ENCODE measurements at places on chromosomes 12 and 14. TPM values are rescaled to one million over a fixed set of nuclear protein-coding genes. Genes with fewer than 3 reads are reported as not detected.

DNA sequence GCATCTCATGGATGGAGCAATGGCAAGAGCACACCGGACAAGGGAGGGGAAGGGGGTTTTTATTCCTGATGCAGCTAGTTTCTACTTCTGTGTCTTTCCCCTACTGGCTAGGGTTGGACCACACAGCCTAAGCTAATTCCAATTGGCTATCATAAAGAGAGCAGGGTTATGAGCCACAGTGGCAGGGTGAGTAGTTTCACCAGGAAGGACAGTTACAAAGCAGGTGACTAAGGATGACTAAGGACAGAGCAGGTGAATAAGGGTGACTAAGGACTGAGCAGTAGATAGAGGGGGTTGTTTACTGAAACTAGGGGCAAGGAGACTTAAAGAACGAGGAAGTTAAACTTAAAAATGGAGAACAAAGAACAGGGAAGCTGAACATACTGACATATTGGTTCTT is 321.4 kb upstream of the SEL1L start:
- no peak for DNase-seq

- DNase-seq = no peak
Measured at GRCh38 chr12:84632556-84632955, 280.0 kb downstream of the SLC6A15 start.

GRCh38 chr14:77862154-77862786 is 62.4 kb downstream of the ADCK1 start:
- peak; percentile 87 for DNase-seq

DNA sequence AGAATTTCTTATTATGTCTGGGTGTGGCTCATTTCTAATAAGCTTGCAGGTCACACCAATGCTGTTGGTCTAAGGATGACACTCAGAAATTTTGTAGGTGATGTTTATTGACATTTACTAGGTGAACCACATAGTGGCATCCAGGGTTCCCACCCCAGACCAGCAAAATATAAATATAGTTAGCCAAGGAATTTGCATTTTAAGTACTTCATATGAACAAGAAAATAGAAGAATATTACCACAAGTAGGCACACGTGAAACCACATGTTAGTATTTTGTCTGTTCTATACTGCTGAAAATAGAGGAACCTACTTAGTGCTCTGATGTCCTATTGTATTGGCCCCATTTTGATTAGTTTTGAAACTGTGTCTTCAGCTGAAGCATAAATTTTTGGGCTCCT is 71.1 kb downstream of the USP15 start:
- DNase-seq = no peak

- no peak for DNase-seq
Measured at GRCh38 chr12:6285532-6286306, 24.8 kb upstream of the PLEKHG6 start.

DNA sequence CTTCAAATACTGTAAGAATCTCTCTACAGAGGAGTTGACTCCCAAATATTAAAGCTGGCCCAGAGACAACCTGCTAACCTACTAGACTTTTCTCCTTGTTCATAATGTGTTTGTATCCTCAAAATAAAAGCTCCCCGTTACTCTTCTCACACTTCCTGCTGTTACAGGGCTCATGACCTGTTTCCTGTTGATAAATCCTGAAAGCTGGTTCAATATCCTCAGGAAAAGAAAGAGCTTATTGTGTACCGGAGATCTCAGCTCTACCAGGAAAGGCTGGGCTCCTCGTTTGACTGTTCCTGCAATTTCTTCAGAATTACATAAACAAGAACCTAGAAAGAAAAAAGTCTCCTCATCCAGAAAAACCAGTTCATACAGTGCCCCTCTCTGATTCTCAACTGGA is 30.8 kb downstream of the CLEC1A start:
- no peak for DNase-seq

- no peak for DNase-seq
Measured at GRCh38 chr12:89370421-89370831, 18.1 kb upstream of the DUSP6 start.

- peak; percentile 89 for DNase-seq
Measured at GRCh38 chr12:113103756-113104450, 31.7 kb downstream of the RASAL1 start.

DNA sequence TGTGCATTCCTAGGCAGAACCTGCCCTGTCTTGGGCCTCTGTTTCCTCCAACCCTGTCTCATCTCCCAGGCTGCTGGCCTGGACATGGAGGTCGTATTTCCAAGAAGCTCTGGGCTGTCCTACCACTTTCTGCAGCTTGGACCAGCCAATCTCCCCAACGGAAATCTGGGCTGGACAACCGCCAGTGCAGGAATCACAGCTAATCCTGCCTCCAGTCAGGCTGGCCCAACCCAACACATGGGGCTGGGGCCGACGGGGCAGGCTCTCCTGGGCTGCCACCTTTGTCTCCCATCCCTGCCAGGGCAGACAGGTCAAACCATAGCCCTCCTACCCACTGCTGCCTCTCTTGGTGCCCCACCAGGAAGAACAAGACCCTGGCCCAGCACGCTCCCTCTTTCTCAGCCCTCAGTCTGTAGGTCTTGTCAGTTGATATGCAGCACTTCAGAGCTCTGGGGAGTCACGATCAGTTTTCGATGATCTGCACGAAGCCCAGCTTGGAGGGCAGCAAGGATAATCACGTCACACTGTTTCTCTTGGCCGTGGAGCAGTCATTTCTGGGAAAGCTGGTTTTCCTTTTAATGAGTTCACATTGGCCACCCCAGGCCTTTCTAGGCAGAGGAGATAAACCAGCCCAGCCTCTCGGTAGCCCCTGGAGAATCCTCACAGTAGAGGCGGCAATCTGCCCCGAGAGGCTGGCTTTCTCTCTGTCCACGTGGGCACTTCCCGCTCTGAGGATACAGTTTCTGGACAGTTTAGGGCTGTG is 195.2 kb upstream of the PRMT8 start:
- no peak for DNase-seq

GRCh38 chr12:108977360-108977759 is 43.5 kb downstream of the SVOP start:
- DNase-seq = no peak

Gene ADCY4
- total RNA-seq = 1.5 TPM

Gene DHH
- total RNA-seq = not detected

Gene CARMIL3
- total RNA-seq = 11.8 TPM

Gene STXBP6
- 23.8 TPM for total RNA-seq

Gene LHX5
- total RNA-seq = not detected

Gene CDKN3
- 61.7 TPM for total RNA-seq

Gene CELA1
- total RNA-seq = not detected

All from GM23338 (cell line).